Fibroblast of lung (primary cell): ENCODE measurements at places on chromosomes 1 and 21. TPM values are rescaled to one million over a fixed set of nuclear protein-coding genes. Genes with fewer than 3 reads are reported as not detected.

The PTGFRN gene
- total RNA-seq = 1.2 and 15.4 TPM in 2 replicates

The MRPS15 gene
- total RNA-seq = 75.0 and 75.5 TPM in 2 replicates

The ITSN1 gene
- 25.4 and 34.7 TPM in 2 replicates for total RNA-seq

The TRIM67 gene
- total RNA-seq = under 0.01 and 0.17 TPM in 2 replicates

The RCC2 gene
- 21.5 and 22.9 TPM in 2 replicates for total RNA-seq
